NCI-H2081 treated with DMSO at 0.1 percent for 48 hours (cell line): ENCODE measurements at places on chromosomes 3 and 15.

DNA sequence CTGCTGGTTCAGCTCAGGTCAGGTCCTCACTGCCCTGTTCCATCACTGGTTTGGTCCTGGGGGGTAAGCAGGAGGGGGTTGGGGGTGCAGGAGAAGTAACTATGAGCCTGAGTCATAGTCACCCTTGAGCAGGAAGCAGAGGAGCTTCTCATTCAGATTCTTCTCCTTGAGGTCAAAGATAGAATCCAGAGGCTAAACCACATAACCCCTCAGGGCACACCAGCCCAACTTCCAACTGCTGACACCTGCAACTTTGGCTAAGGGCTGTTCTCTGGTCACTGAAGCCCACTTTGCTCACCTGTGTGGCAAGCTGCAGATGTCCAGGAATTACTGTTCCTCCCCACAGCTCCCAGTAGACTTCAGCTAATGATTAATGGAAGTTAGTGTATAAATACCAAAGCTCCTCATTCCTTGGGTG lies 48.8 kb upstream of the LRRFIP2 start:
- no peak for DNase-seq

DNA sequence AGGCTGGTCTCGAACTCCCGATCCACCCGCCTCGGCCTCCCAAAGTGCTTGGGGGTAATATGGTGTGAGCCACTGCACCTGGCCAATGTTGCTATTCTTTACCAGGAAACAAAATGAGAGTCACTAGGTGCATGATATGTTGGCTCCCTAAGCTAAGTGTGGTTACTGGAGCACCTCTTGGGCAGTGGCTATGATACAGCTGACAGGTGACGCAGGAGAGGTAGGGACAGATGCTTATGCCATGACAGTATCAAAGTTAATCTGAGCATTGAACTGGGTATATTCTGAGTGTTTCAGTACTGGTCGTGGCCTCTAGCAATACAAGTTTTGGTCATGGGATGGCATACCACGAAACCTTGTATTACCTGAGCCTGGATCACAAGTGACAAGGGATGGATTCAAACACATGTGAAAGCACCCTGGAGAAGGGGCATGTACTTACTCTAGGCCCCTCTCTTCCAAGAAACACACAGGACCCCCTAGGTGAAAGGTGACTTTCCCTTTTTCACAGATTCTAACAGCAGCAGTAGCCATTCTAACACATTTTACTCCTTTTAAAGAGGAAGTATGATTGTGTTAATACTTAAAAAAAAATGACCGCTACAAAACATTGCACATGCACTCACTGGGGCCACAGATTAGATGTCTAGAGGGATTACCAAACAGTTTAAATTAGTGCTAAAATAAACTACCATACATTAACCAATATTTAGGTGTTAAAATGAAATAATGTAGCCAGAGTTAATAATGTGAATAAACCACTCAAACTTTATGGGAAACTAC lies 467.3 kb downstream of the SHQ1 start:
- no peak for DNase-seq

GRCh38 chr3:141539431-141540187 lies 52.8 kb downstream of the RASA2 start:
- no peak for DNase-seq

- no peak for DNase-seq
These were observed 1.2 kb upstream of the TMEM158 start for GRCh38 chr3:45227071-45227820.

- DNase-seq = no peak
These were observed 110.4 kb upstream of the CTNNB1 start for GRCh38 chr3:41088882-41089281.

DNA sequence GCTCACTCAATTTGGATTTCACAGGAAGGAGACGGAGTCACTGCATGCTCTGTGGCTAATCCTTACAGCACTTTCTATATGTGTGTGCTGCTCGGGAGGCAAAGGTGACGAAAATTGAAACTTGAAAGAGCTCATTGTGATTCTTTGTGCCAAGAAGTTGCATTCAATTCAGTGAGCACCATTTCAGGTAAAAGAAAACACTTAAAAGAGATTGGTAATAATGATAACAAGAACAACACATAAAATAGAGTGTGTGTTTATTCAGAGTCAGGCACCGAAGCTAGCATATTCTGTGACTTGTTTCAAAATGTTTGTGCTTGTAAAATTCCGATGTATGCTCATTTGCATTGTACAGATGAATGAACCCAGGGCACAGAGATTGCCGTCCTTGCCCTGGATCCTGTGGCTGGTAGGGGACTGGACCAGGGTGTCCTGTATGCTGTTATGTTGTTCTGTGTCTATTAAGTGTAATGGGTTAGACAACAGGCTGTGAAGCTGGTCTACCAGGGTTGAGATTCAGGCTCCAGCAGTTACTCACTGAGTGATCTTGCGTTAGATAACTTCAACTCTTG lies 193.3 kb upstream of the PROK2 start:
- DNase-seq = no peak

- DNase-seq = no peak
These were observed 1221.5 kb upstream of the ALCAM start for GRCh38 chr3:104145164-104145563.

- no peak for DNase-seq
These were observed 433.5 kb downstream of the PLOD2 start for GRCh38 chr3:145727476-145727875.

- no peak for DNase-seq
These were observed 526.7 kb upstream of the NAALADL2 start for GRCh38 chr3:174332391-174332790.

DNA sequence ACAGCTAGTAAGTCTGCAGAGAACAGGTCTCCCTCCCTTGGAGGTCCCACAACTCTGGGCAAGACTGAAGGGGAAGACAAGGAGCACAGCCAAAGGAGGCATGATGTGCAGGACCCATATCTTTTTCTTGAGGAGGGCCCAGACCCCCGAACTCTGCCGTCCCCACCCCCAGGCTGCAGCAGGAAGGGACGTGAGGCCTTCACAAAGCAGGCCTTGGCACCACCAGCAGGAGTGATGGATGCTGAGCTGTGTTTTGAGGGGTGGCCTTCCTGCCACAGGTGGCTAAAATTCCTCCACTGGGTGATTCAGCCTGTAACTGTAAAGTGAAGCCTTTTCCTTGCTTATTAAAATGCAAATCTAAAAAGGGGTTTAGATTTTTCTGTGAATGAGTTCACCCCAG lies 8.6 kb downstream of the PLA2G4D start:
- DNase-seq = no peak

- DNase-seq = peak; percentile 61
These were observed 97.2 kb downstream of the TBC1D5 start for GRCh38 chr3:17645074-17645698.

- no peak for DNase-seq
These were observed 308.1 kb upstream of the RASGRP1 start for GRCh38 chr15:38872732-38873131.

- no peak for DNase-seq
These were observed 79.3 kb downstream of the SLC7A14 start for GRCh38 chr3:170506556-170506955.

GRCh38 chr3:137121704-137122314 lies 164.0 kb downstream of the IL20RB start:
- DNase-seq = no peak

GRCh38 chr3:155076888-155077287 lies 3.2 kb upstream of the MME start:
- DNase-seq = no peak

DNA sequence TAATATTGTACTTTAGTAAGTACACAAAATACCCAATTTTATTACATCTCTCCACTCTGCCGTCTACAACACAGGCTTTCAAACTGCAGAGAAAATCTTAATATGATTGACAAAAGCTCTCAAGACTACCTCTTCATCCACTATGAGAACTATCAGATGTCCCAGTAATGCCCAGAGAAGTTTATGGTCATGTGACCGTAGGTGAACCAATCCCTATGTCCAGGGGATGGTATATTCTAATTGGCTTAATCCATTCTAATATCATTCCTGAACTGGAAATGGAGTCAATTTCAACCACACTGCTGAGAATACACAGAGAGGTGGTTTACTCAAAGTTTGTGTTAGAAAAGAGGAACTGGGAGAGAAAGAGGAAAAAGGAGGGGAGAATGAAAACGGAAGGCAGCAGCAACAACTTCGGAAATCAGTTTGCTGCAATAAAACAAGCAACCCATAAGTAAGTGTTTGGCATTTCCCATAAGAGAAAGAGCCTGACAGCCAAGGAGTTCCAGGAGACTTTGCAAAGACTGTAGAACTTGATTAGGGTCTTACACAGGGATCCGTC lies 7.3 kb downstream of the SST start:
- no peak for DNase-seq

- no peak for DNase-seq
These were observed 29.8 kb upstream of the ARHGEF3 start for GRCh38 chr3:56831572-56831971.

DNA sequence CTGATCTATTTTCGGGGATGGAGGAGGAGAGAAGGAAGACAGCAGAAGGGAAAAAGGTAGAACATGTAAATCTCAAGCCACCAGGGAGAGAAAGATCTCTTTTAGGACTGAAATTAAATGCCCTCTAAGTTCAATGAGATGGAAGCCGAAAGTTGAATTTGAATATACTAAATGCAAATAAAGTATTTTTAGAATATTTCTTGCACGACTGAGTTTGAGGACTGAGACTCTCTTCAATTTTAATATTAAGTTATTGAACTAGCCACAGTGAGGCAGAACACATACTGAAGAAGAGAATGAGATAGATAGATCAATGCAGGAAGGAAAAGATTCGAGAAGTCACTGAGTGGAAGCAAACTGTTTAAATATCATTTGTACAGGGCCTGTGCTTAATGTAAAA lies 399.9 kb upstream of the CBLB start:
- no peak for DNase-seq

DNA sequence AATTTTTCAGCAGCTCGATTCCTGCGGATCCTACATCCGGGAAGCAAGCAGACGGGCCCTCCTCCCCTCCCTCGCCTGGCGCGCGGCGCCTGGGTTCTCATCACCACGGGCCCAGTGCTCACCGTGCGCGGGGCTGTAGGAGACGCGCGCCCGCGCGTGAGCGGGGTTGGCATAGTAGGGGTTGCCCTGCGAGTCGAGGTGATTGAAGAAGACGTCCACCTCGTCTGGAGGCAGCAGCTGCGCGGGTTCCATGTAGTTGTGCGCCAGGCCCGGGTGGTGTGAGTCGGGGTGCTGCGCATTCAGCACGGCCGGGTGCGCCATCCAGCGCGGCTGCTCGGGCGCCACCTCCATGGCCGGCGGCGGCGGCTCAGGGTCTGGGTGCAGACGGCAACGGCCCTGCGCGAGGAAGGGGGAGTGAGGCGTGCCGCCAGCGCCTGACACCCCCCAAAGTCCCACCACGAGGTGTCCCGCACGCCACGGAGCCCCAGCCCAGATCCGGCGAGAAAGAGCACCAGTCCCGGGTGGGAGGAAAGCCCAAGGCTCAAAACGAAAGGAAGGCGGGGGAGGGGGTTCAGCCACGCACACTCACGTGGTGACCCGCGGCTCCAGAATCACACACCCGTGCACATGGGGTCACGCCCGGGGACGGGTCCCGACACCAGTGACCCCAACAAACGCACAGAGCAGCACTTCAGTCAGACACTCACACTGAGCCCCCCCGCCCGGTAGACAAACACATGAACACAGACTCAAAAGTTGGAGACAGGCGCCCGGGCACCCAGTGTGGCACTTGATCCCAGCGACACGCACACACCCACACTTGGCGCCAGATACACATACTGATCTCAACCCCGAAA lies 6.1 kb downstream of the GATA2 start:
- DNase-seq = no peak

DNA sequence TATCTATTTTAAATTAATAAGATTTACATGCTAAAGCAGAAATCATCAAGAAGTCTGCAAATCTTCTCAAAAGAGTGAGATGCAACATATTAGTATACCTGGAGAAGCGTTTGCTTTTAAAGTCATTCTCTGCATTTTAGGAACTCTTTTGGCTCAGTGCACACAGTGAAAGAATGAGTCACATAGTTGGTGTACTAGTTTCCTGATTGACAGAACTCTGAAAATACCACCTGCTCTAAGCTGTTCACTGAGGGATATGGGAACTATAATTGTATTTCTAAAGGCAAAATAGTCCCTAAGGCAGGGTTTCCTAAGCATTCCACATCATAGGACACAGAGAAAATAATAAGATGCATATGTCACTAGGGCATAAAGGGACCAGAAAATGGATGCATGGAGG lies 838.5 kb downstream of the DIPK2A start:
- DNase-seq = no peak

GRCh38 chr3:74592359-74592758 lies 22.1 kb downstream of the CNTN3 start:
- no peak for DNase-seq

GRCh38 chr3:72309661-72310418 lies 524.9 kb upstream of the PROK2 start:
- DNase-seq = no peak
